SJSA1 (cell line): ENCODE measurements at places on chromosomes 11 and 22.
A peak's percentile ranks its signal among the peaks of the same experiment; 100 is the strongest.

GRCh38 chr11:78030429-78031325 lies 7.6 kb upstream of the KCTD14 start:
- no peak overlapping the region for H3K4me3 ChIP-seq
- no peaks in the 10 kb centered on the region for H3K4me1 ChIP-seq
- H3K27me3 ChIP-seq: no peaks in the 10 kb centered on the region
- no peak overlapping the region for H3K27ac ChIP-seq
- no peak for DNase-seq
- no peaks in the 10 kb centered on the region for H3K36me3 ChIP-seq

- H3K36me3 ChIP-seq: peaks cover 4% of the 10 kb centered on the region; the same call in 1 of the 2 replicates
- H3K4me1 ChIP-seq: peaks cover 14% of the 10 kb centered on the region
- H3K27ac ChIP-seq: no peak overlapping the region
- DNase-seq: no peak
Measured at GRCh38 chr22:43114958-43115357, 4.4 kb downstream of the BIK start.

DNA sequence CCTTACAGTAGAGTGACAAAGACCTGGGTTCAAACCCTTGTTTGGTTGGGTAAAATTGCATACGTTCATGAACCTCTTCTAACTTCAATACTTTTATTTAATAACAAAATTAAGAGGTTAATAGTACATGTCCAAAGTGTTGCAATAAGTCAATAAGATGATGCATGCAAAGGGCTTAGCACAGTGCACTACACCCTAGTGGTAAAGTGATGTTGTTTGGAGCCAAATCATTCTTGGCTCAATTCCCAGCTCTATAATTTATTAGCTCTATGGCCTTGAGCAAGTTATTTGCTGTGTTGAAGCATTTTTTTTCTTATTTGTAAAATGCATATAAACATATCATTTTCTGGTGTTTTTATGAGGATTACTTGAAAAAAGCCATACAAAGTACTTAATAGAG lies 945.3 kb downstream of the LRRC4C start:
- no peaks in the 10 kb centered on the region for H3K36me3 ChIP-seq
- no peak overlapping the region for H3K27ac ChIP-seq
- H3K27me3 ChIP-seq: no peaks in the 10 kb centered on the region
- no peaks in the 10 kb centered on the region for H3K4me1 ChIP-seq

GRCh38 chr11:118628861-118629549 lies 21.6 kb downstream of the PHLDB1 start:
- H3K36me3 ChIP-seq: peaks cover 71% of the 10 kb centered on the region
- no peaks in the 10 kb centered on the region; the same call in 1 of the 2 replicates for H3K4me1 ChIP-seq
- no peaks in the 10 kb centered on the region for H3K27me3 ChIP-seq
- no peak overlapping the region for H3K27ac ChIP-seq

DNA sequence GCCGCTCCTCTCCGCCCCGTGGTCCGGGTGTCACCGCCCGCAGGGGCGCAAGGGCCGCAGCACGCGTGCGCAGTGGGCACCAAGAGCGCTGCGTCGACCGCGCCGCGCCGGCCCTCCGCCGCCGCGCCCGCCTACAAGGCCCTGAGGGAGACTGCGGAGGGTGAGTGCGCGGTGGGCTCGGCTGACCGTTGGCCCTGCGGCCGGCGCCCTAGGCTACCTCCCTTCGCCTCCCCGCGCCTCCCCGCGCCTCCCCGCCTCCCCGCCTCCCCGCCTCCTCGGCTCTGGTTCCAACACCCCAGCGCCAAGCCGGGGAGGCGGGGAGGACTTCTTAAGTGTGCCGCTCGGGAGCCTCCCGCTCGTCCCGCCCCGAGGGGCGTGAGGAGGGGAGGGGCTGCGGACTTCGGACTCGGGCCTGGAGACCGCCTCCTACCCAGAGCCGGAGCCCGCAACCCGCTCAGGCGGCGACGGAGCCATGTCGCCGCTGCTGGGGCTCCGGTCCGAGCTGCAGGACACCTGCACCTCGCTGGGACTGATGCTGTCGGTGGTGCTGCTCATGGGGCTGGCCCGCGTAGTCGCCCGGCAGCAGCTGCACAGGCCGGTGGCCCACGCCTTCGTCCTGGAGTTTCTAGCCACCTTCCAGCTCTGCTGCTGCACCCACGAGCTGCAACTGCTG lies at the start of gene AQP11:
TSS of gene AQP11 (plus strand) at position 433 of the 673 bp plus-strand sequence. CDS start at position 473, 40 bp downstream.
- H3K4me3 ChIP-seq: peak within 1 kb of the TSS; percentile 51
- H3K4me1 ChIP-seq: 0 out of 2 replicates have a peak, but pooled peaks cover 4% of the 10 kb centered on the region
- no peak within 1 kb of the TSS for H3K27ac ChIP-seq
- no peaks in the 10 kb centered on the region for H3K27me3 ChIP-seq

GRCh38 chr11:61150706-61151544 lies 10.3 kb downstream of the VPS37C start:
- H3K36me3 ChIP-seq: peaks cover 30% of the 10 kb centered on the region
- no peaks in the 10 kb centered on the region for H3K27me3 ChIP-seq
- H3K4me1 ChIP-seq: peaks cover 35% of the 10 kb centered on the region
- H3K27ac ChIP-seq: no peak overlapping the region
- no peak for DNase-seq

- H3K4me3 ChIP-seq: no peak overlapping the region
- H3K4me1 ChIP-seq: no peaks in the 10 kb centered on the region
- H3K36me3 ChIP-seq: no peaks in the 10 kb centered on the region
- H3K27me3 ChIP-seq: no peaks in the 10 kb centered on the region
Measured at GRCh38 chr11:17221968-17222367, 14.2 kb upstream of the PIK3C2A start.

DNA sequence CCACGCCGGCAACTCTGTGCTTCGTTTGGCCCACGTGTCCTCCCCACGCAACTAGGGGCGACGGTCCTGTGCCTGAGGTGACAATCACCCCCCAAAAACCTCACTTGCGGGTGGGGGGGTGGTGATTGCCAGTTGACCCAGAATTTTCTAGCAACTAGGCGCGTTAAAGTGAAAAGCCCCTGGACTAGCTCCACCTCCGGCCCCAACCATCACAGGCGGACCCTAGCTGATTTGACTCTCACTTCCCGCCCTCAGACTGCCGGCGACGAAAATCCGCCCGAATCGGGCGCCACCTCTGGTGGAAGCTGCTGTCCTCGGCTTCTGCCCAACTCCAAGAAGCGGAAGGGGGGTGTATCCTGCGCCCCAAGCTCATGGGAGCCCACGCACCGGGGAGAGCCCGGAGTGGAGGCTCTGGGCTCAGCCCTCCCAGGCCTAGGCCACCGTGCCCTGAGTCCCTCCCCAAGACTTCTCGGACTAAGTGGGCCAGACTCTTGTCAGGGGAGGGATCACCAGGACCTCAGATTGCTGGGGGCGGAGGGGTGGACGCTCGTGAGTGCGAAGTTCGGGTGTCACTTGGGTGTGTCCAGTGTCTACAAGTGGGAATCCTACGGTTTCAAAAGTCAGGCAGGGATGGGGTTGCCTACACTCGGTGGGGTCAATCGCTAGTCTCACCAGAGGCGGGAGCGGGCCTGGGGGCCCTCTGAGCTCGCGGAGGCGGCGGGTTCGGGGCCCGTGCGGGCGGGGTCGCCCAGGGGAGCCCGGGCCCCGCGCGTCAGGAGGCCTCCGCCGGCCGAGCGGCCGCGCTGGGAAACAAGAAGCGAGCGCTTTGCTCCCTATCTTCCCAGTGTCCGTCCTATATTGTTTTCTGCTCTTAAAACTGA lies 12.3 kb downstream of the PAX6 start:
- H3K27ac ChIP-seq: no peak overlapping the region
- no peak for DNase-seq
- no peaks in the 10 kb centered on the region for H3K4me1 ChIP-seq

DNA sequence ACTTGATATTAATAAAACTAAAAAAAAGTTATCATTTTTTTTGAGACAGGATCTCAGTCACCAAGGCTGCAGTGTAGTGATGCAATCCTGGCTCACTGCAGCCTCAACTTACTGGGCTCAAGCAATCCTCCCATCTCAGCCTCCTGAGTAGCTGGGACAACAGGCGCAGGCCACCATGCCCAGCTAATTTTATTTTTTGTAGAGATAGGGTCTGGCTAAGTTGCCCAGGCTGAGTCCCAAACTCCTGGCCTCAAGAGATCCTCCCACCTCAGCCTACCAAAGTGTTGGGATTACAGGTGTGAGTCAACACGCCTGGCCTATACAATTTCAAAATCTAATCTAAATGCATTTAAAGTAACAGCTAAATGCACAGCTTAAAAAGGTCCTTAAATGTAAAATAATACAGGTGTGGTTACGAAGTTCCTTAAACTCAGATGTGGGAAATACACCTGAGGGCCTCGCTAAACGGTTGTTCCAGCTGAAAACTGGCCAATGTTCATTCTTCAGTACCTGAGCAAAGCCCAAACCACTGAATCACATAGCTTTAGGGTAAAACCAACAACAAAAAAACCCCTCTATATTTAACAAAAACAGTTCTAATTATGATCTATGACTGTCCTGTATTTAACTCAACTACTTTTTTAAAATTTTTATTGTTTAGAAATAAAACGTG lies 11.8 kb downstream of the NAP1L4 start:
- H3K27ac ChIP-seq: no peak overlapping the region
- no peak overlapping the region for H3K4me3 ChIP-seq
- peaks cover 73% of the 10 kb centered on the region for H3K36me3 ChIP-seq
- no peaks in the 10 kb centered on the region for H3K4me1 ChIP-seq
- H3K27me3 ChIP-seq: no peaks in the 10 kb centered on the region

- H3K4me1 ChIP-seq: peaks cover 69% of the 10 kb centered on the region
- peak overlapping the region; percentile 92 for H3K27ac ChIP-seq
- DNase-seq: peak; percentile 76
- H3K27me3 ChIP-seq: 0 out of 2 replicates have a peak, but pooled peaks cover 4% of the 10 kb centered on the region
- peaks cover 97% of the 10 kb centered on the region for H3K36me3 ChIP-seq
Measured at GRCh38 chr22:46079093-46079860, 71.0 kb upstream of the PPARA start.

GRCh38 chr11:70481625-70482528 lies 83.5 kb downstream of the CTTN start:
- no peaks in the 10 kb centered on the region for H3K36me3 ChIP-seq
- no peak overlapping the region for H3K27ac ChIP-seq
- no peaks in the 10 kb centered on the region for H3K27me3 ChIP-seq
- no peak overlapping the region for H3K4me3 ChIP-seq
- DNase-seq: no peak
- H3K4me1 ChIP-seq: peaks cover 12% of the 10 kb centered on the region

- peak overlapping the region; percentile 97 for H3K4me3 ChIP-seq
- peaks cover 18% of the 10 kb centered on the region for H3K4me1 ChIP-seq
- peaks cover 11% of the 10 kb centered on the region for H3K36me3 ChIP-seq
- no peaks in the 10 kb centered on the region for H3K27me3 ChIP-seq
- H3K27ac ChIP-seq: peak overlapping the region; percentile 33
Measured at GRCh38 chr22:21866833-21867527, 465 bp downstream of the MAPK1 start.

DNA sequence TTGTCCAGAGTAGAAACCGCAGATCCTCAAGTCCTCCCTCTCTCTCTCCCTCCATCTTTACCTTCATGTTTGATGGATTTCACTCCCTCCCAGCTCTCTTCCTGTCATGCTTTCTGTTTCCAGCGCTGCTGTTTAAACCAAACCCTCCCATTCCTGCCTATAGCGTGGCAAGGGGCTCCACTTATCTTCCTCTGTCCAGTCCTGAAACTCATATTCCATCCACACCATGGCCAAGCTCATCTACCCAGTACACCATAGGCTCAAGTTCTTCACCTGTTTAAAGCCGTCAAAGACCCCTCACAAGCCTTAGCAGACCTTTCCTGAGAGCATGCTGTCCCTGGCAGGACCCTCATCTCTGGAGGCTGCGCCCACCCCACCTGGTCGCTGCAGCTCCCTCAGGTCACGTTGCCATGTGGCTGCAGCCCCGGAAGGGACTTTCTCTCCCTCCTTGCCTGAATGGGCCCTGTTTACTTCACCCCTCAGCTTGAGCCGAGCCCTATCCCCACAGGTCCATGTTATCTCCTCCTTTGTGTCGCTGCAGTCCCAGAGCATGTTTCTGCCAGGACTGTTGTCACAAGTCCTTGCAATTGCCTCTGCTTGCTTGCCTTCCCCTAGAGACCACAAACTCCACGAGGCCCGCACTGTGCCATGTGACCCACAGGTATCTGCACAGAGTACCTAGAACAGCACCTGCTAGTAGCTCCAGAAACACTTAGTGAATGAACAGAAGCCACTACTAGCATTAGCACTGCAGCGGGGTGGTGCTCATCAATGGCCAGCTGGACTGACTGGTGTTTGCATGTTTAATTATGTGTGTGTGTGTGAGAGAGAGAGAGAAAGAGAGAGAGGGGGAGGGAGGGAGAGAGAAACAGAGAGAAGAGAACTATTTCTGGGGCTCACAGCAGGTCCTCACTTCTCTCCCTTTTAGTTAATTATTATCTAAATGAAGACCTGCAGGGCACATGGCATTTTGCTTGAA lies 149.4 kb upstream of the SNX19 start:
- no peaks in the 10 kb centered on the region for H3K36me3 ChIP-seq
- H3K4me1 ChIP-seq: no peaks in the 10 kb centered on the region
- no peak for DNase-seq

DNA sequence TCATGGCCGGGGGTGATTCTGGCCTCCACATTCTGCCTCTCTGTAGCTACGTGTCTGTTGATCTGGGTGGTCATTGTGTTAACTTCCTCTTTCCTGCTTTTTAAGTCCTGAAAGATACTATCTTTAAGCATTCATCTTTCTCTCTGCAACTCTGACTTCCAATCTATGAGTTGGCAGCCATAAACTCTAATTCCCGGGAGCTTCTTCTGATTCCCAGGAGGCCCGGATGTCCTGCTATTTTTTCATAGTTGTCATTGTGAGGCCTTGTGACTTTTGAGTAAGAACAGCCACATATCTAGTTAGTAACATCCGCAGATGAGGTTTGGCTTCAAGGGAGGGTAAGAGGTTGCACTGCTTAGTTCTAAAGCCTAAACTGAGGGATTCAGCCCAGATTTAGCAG lies 107.8 kb downstream of the SYN3 start:
- no peaks in the 10 kb centered on the region for H3K36me3 ChIP-seq
- H3K4me3 ChIP-seq: no peak overlapping the region
- no peaks in the 10 kb centered on the region for H3K4me1 ChIP-seq
- no peak for DNase-seq
- H3K27ac ChIP-seq: no peak overlapping the region
- H3K27me3 ChIP-seq: no peaks in the 10 kb centered on the region

- H3K4me1 ChIP-seq: no peaks in the 10 kb centered on the region
- DNase-seq: no peak
- H3K4me3 ChIP-seq: no peak overlapping the region
- H3K27ac ChIP-seq: no peak overlapping the region
- H3K27me3 ChIP-seq: no peaks in the 10 kb centered on the region
- no peaks in the 10 kb centered on the region for H3K36me3 ChIP-seq
Measured at GRCh38 chr11:132301465-132301864, 931.0 kb downstream of the NTM start.
